ENCODE measurements at places on chromosomes 6 and 20. TPM values are rescaled to one million over a fixed set of nuclear protein-coding genes. Genes with fewer than 3 reads are reported as not detected.

Gene ADRM1
- total RNA-seq, result 83.9 TPM

Gene SEMG1
- total RNA-seq, result not detected

Gene SEL1L2
- not detected for total RNA-seq

Gene TMC2
- not detected for total RNA-seq

Gene ULBP3
- total RNA-seq, result 3.0 TPM

GRCh38 chr6:149854532-149854931 is 9.6 kb downstream of the LRP11 start:
- peaks cover 73% of the 10 kb centered on the region for H3K4me1 ChIP-seq
- no peak for DNase-seq
- no peaks in the 10 kb centered on the region for H3K27me3 ChIP-seq
- peaks cover 13% of the 10 kb centered on the region for H3K36me3 ChIP-seq

- H3K4me3 ChIP-seq, result no peak overlapping the region
- no peak for DNase-seq
- no peaks in the 10 kb centered on the region for H3K4me1 ChIP-seq
- H3K27ac ChIP-seq, result no peak overlapping the region
- no peaks in the 10 kb centered on the region for H3K36me3 ChIP-seq
These were observed 78.9 kb downstream of the CRYBG1 start for GRCh38 chr6:106439459-106439858.

GRCh38 chr6:16806363-16806762 is 45.1 kb upstream of the ATXN1 start:
- H3K36me3 ChIP-seq, result peaks cover 9% of the 10 kb centered on the region
- DNase-seq, result no peak
- no peak overlapping the region for H3K4me3 ChIP-seq
- H3K4me1 ChIP-seq, result peaks cover 17% of the 10 kb centered on the region
- no peaks in the 10 kb centered on the region for H3K27me3 ChIP-seq

DNA sequence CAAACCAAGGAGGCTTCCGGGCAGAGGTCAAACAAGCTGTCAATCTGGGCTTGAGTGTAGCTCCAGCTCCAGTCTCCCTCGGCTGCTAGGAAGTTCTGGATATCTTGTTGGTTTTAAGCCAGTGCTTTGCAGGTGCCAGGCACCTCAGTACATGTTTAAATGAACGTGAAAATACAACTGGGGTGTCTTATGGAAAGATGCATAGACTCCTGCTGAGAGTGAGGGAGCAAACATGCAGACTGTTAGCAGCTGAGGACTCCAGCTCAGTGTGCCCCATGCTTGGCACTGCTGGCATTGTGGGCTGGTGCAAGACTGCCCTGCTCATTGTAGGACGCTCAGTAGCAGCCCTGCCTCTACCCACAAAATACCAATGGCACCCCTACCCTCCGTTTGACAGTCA is 28.5 kb downstream of the ERMARD start:
- H3K27ac ChIP-seq, result no peak overlapping the region
- peaks cover 23% of the 10 kb centered on the region for H3K36me3 ChIP-seq
- DNase-seq, result no peak
- no peak overlapping the region for H3K4me3 ChIP-seq
- H3K4me1 ChIP-seq, result peaks cover 8% of the 10 kb centered on the region

DNA sequence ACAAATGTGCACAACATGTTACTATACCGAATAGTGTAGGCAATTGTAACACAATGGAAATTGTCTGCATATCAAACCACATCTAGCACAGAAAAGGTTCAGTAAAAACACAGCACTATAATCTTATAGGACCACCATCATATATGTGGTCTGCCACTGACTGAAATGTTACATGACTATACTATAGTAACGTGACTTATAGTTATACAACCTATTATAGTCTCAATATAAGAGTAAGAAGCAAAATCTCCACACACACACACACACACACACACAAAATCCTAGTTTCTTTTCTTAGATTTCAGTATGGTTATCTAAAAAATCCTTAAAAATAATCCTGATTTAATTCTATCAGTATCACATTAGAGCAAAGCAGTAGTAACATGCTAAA is 164.6 kb downstream of the RALGAPA2 start:
- H3K4me1 ChIP-seq, result peaks cover 3% of the 10 kb centered on the region
- no peaks in the 10 kb centered on the region for H3K27me3 ChIP-seq
- H3K4me3 ChIP-seq, result no peak overlapping the region
- H3K27ac ChIP-seq, result no peak overlapping the region
- DNase-seq, result no peak

DNA sequence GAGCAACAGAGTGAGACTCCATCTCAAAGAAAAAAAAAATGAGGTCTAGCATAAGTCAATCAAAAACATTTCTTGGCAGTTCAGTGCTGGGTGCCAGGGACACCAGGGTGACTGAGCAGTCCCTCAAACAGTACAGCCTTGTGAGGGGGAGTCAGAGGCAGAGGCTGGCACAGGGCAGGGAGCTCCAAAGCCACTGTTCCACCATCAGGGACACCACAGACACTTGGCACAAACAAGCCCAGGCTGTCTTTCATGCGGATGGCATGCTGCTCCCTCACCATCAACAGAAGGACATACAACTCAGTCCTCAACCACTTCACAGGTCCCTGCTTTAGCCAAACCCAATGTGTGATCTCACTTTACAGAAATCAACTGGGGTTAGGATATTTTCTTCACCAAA is 36.0 kb upstream of the GRM4 start:
- H3K4me3 ChIP-seq, result no peak overlapping the region
- no peak for DNase-seq

DNA sequence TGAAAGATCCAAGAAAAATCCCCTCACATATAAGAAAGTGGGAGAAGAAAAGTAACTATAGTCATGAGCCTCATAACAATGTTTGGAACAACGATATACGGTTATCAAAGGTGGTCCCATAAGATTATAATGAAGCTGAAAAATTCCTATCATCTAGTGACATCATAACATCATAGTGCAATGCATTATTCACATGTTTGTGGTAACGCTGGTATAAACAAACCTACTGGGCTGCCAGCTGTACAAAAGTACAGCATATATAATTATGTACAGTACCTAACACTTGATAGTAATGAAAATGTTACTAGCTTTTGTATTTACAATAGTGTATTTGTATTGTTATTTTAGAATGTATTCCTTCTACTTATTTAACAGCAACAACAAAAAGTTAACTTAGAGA is 240.7 kb downstream of the RNGTT start:
- no peaks in the 10 kb centered on the region for H3K27me3 ChIP-seq
- no peak for DNase-seq

All from osteocyte (in vitro differentiated cells).